ENCODE measurements at places on chromosomes 7 and 10. TPM values are rescaled to one million over a fixed set of nuclear protein-coding genes. Genes with fewer than 3 reads are reported as not detected.

- H3K27me3 ChIP-seq = no peaks in the 10 kb centered on the region
- H3K36me3 ChIP-seq = no peaks in the 10 kb centered on the region
- DNase-seq = no peak
- peaks cover 32% of the 10 kb centered on the region for H3K4me1 ChIP-seq
These were observed 872.4 kb downstream of the LRMDA start for GRCh38 chr10:76303682-76304316.

GRCh38 chr7:76369018-76369417, 10.2 kb upstream of the YWHAG start:
- H3K27ac ChIP-seq = no peak overlapping the region
- DNase-seq = no peak
- H3K36me3 ChIP-seq = no peaks in the 10 kb centered on the region
- no peaks in the 10 kb centered on the region for H3K27me3 ChIP-seq

- peaks cover 13% of the 10 kb centered on the region for H3K4me1 ChIP-seq
- no peak overlapping the region for H3K27ac ChIP-seq
- H3K36me3 ChIP-seq = no peaks in the 10 kb centered on the region
- H3K4me3 ChIP-seq = no peak overlapping the region
- DNase-seq = no peak
These were observed 169.5 kb upstream of the FRMD4A start for GRCh38 chr10:14500172-14500765.

Gene MLXIPL
- total RNA-seq = not detected

- no peak for DNase-seq
- H3K4me1 ChIP-seq = peaks cover 9% of the 10 kb centered on the region
- no peak overlapping the region for H3K4me3 ChIP-seq
These were observed 21.8 kb downstream of the ARHGAP19 start for GRCh38 chr10:97270523-97271154.

GRCh38 chr10:129530581-129530980, 63.5 kb downstream of the MGMT start:
- H3K27me3 ChIP-seq = no peaks in the 10 kb centered on the region
- H3K4me1 ChIP-seq = peaks cover 11% of the 10 kb centered on the region
- H3K27ac ChIP-seq = no peak overlapping the region
- DNase-seq = no peak
- H3K36me3 ChIP-seq = no peaks in the 10 kb centered on the region

- H3K27me3 ChIP-seq = no peaks in the 10 kb centered on the region
- no peak overlapping the region for H3K4me3 ChIP-seq
- DNase-seq = no peak
These were observed 17.6 kb upstream of the AKR1C3 start for GRCh38 chr10:5076615-5077014.

Gene KLF14
- not detected for total RNA-seq

- H3K27ac ChIP-seq = peak overlapping the region; percentile 92
- H3K4me1 ChIP-seq = peaks cover 21% of the 10 kb centered on the region
- H3K4me3 ChIP-seq = peak overlapping the region; percentile 35
- H3K36me3 ChIP-seq = no peaks in the 10 kb centered on the region
- DNase-seq = no peak
These were observed 67.8 kb downstream of the NAMPT start for GRCh38 chr7:106216923-106217542.

DNA sequence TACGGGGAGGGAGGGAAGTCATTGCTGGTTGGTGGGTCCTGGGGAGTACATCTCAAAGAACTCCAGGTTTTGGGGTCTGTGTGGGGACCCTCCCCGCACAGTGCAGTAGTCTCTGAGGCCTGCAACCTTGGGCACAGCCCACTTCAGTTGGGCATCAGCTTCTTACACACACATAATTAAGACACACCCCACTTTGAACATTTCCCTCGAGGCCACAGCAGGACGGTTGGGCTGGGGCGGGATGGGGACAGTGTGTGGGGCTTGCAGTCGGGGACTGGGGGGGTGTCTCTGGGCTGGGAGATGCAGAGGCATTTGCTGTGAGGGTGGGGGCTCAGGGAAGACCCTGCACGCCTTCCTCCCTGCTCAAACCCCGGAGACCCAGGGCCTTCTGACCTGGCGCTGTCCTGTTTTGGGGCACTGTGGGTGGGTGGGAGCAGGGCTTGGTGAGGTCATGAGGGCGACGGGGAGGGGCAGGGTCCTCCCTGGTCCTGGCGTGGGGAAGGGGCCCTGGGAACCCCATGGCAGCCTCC, 1.3 kb downstream of the LFNG start:
- H3K4me3 ChIP-seq = peak overlapping the region; percentile 80
- DNase-seq = no peak
- H3K27me3 ChIP-seq = no peaks in the 10 kb centered on the region

Gene FAM25C
- not detected for total RNA-seq

Gene TMEM120A
- 36.0 TPM for total RNA-seq

DNA sequence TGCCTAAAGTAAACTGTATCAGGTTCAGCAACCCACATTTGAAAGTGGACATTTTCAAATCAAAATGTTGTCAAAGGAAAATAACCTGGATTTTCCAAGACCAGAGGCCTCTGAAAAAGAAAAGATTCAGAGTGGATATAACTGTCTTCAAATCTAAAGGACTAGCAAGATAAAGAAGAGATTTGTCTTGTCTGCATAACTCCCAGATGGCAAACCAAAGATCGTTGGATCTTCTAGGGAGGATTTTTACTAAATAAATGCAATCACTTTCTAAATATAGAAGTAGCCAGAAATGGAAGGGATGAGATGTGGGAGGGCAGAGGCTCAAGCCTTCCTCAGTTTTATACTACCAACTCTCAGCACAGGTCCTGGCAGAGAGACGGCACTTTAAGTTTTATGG, 39.0 kb downstream of the CABCOCO1 start:
- DNase-seq = no peak
- H3K4me3 ChIP-seq = no peak overlapping the region
- H3K4me1 ChIP-seq = no peaks in the 10 kb centered on the region
- no peak overlapping the region for H3K27ac ChIP-seq
- H3K36me3 ChIP-seq = no peaks in the 10 kb centered on the region

DNA sequence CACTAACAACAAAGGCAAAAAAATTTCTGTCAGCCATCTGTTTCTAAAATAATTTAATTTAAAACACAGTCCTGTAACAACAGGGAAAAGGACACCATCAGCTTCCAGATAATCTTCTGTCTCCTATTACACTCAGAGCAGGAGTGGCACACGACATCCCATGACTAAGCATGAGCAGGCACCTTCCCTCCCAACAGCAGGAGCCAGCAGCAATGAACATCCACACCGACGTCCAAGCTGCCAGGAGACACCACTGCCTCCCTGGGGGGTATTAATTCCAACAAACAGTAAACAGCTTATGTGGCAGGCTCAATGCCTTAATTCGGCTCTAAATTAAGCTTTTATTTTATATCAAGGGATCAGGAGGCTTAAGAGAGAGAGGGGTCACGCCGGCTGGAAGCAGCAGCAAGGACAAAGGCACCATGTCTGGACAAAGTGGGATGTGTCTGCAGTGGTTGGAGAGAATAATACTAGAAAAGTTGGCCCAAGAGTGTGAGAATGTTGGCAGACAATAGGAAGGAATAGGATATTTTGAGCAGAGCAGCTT, 45.7 kb downstream of the KIAA1549 start:
- H3K27ac ChIP-seq = peak overlapping the region; percentile 83
- no peaks in the 10 kb centered on the region for H3K27me3 ChIP-seq
- peaks cover 13% of the 10 kb centered on the region for H3K4me1 ChIP-seq
- no peak for DNase-seq

Gene CDK6
- total RNA-seq = 162 TPM

DNA sequence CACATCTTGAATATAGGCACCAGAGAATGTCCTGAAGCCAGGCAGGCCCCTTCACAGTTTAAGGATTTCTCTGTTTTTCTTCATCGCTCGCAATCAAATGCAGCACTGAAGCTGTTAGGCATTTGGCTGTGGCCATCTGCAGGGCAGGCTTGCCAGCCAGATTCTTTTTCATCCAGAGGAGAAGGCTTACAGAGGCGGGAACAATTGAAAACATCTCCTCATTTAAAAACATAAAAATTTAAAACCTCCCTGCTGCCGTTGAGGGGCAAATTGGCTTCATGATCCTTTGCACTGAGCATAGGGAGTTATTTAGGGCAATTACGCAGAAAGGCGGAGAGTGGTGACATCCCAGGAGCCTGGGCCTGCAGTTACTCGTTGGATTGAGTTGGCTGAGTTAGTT, 500.0 kb downstream of the TYW1 start:
- peaks cover 10% of the 10 kb centered on the region for H3K27me3 ChIP-seq
- no peak overlapping the region for H3K4me3 ChIP-seq
- no peaks in the 10 kb centered on the region for H3K36me3 ChIP-seq
- H3K27ac ChIP-seq = no peak overlapping the region
- H3K4me1 ChIP-seq = no peaks in the 10 kb centered on the region

Gene ADCYAP1R1
- total RNA-seq = not detected

Gene CALCR
- total RNA-seq = 0.20 TPM

Gene SPDYE16
- not detected for total RNA-seq

DNA sequence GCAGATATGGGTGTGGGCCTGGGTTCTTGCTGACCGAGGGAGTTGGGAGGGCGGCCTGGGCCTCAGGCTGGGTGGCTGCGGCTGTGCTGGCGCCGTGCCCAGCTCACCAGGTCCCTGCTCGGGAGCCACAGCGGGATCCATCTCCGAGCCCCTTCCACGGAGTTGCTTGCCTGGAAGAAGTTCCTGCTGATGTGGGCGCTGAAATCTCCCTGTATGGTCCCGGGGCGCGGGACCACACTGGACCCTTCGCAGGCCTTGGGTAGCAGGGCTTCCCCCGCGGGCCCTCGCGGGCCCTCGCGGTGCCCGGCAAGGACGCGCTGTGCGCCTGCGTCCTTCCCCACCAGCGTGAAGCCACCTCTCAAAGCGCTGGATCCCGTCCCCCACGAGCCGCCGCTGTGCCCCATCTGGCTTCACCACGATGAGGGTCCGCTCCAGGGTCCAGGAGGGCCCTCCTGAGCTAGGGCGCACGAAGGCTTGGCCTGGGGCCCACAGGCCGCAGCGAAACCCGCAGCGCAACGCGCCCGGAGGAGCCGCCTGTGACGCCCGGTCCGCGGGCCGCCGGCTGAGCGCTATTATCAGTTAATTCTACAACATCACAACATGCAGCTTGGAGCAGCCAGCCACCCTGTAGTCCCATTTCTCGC, 31.5 kb downstream of the RAB19 start:
- no peak overlapping the region for H3K27ac ChIP-seq
- H3K27me3 ChIP-seq = no peaks in the 10 kb centered on the region
- no peaks in the 10 kb centered on the region for H3K4me1 ChIP-seq
- no peak for DNase-seq

Gene NUPR2
- not detected for total RNA-seq

- H3K4me3 ChIP-seq = no peak overlapping the region
- H3K27ac ChIP-seq = no peak overlapping the region
- H3K36me3 ChIP-seq = no peaks in the 10 kb centered on the region
- peaks cover 7% of the 10 kb centered on the region for H3K4me1 ChIP-seq
- peaks cover 4% of the 10 kb centered on the region for H3K27me3 ChIP-seq
These were observed 370.4 kb downstream of the HGF start for GRCh38 chr7:81399471-81399870.

Gene NUDT13
- 2.0 TPM for total RNA-seq

DNA sequence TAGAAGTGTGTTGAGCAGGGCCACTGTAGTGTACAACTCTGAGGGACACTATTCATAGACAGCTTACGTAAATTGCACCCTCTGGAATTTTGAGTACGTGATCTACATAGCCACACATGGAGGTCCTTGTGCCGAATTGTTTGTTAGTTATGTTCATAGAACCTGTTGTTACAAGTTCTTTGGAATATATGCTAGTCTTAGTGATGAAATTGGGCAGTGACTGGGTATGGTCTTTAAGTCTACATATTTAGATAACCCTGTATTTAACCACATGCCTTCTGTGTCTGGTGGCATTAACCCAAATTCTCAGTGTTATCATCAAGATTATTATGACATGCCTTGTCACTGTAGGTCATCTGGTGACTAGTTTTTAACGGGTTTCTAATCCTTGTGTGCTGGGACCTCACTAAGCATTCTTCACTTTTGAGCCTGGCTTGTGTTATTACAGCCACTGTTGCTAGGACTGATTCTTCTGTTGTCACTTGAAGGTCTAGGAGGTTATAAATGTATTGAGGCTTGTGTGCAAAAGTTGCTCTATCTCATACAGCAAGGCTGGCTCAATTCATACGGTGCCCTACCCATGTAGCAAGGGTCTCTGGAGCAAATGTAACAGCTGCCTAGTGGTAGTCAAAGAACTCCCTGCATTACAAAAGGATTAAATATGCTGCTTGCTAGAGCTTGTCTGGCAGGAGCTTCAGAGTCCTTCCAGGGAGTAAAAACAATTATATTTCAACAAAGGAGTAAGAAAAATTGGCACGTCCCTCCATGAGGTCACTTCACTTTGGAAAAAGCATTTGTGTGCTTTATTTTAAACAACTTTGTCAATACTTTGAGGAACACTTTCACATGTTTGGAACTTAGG, 65.4 kb downstream of the CDK14 start:
- no peaks in the 10 kb centered on the region for H3K36me3 ChIP-seq
- H3K4me3 ChIP-seq = no peak overlapping the region
- peaks cover 50% of the 10 kb centered on the region for H3K4me1 ChIP-seq

- H3K27ac ChIP-seq = no peak overlapping the region
- H3K36me3 ChIP-seq = peaks cover 24% of the 10 kb centered on the region
- no peak overlapping the region for H3K4me3 ChIP-seq
- DNase-seq = no peak
These were observed 41.9 kb upstream of the PRKAR1B start for GRCh38 chr7:768881-769504.

Gene PKD1L1
- 0.23 TPM for total RNA-seq

Gene DDX21
- 58.5 TPM for total RNA-seq

Gene TRIM73
- total RNA-seq = 3.1 TPM

DNA sequence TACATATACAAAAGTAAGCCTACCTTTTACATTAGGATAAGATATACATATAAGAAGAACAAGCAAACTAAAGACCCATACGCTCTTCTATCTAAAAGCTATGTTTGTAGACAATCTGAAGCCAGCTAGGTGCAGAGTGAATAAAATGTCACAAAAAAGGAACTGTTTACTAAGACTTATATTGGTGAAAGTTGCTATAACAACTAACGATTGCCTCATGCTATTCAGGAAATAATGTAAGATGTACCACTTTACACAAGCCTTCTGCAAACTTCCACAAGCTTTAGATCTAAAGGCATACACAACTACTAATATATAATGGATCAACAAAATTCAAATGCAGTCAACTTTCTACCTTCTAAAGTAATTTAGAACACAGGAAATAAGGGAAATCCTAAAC, 175.1 kb downstream of the SRPK2 start:
- no peak overlapping the region for H3K4me3 ChIP-seq
- H3K36me3 ChIP-seq = peaks cover 4% of the 10 kb centered on the region
- H3K27ac ChIP-seq = no peak overlapping the region
- H3K27me3 ChIP-seq = no peaks in the 10 kb centered on the region
- no peak for DNase-seq

GRCh38 chr7:74288034-74288881, 949 bp upstream of the CLIP2 start:
- no peak overlapping the region for H3K27ac ChIP-seq
- H3K27me3 ChIP-seq = no peaks in the 10 kb centered on the region
- no peak for DNase-seq
